ENCODE measurements at places on chromosomes 6 and 20.

GRCh38 chr20:768426-768978 is at the start of gene SLC52A3:
TSS of gene SLC52A3 (minus strand) at chr20:768500. CDS start at chr20:765774, 2,726 bp downstream.
- DNase-seq: no peak

GRCh38 chr6:13814938-13815575 is 700 bp upstream of the MCUR1 start:
- DNase-seq: no peak

DNA sequence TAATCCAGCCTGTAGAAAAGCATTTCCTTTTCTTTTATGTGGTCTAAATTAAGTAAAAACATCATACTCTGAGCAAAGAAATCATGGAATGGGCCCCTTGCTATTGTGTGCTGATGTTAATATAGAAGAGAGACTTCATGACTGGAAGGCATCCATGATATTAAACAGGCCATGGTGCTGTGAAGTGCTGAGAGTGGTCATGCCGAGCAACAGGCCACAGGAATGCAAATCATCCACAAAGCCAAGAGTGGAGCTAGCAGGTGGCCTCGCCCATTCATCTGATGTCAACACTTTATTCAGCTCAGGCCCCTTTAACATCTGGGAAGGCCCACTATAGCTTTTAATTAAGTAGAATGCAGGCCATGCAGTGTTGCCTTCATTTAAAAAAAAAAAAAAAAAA is 115.2 kb upstream of the HMGCLL1 start:
- DNase-seq: no peak

DNA sequence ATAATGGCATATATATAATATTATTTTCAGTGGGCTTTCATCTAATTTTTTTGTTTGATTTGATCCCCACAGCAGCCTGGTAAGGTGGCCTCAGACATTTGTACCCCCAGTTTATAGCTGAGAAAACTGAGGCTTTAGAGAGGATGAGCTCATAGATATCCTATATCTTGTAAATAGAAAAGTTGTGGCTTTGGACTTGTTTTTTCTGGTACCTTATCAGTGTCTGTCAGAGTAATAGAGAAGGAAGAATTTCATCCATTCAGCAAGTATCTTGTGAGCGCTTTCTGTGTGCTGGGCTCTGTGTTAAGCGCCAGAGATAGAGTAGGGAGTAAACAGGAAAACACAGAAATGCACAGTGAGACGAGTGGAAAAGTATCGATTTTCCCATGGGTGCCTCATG is 27.9 kb downstream of the TAF11 start:
- DNase-seq: no peak

- peak; percentile 4 for DNase-seq
These were observed 123.5 kb upstream of the IFNGR1 start for GRCh38 chr6:137342607-137343190.

DNA sequence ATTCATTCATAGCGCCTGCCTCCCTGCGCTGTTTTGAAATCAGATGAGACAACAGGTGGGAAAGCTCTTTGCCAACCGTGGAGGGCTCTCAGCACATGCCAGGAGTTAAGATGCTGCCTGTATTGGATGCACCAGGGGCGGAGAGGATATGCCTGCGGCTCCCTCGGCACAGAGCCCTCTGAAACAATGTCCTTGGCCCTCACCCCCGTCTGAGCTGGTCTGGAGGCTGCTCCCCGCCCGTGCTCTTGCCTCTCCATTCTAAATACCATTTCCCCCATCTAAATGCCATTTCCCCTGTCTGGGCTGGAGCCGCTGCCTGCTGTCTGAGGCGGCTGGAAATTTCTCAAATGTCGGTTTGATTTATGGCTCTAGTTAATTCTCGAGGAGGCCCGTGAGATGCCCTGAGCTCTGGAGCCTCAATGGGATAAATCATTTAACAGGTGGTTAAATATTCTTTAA is 50.8 kb upstream of the MLN start:
- no peak for DNase-seq

DNA sequence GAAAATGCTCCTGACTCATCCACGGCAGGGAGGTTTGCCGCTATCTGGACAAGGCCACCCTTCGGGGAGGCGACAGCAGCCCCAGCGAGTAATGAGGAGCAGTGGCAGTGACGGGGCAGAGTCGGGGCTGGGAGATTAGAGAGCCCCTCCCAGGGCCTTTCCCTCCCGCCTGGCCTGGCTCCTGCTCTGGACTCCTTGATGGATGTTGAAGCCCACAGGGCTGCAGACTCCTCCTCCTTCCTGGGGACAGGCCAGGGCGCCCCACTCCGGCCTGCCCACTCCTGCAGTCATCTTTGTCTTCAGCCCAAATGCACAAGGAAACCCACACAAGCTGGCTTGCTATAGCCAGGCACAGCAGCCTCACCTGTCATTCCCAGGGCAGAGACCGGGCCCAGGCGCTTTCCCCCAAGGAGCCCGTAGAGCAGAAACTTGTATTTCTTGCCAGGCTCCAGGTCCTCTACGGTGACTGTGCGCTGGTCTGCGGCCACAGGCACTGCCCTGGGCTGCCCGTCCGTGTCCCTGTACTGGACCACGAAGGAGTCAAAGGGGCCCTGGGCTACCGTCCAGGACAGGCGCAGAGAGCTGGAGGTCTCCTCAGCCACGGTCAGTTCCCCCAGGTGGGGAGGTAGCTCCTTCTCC is 7.7 kb downstream of the CYP21A2 start:
- DNase-seq: no peak

GRCh38 chr6:12228447-12229146 is 61.6 kb upstream of the EDN1 start:
- DNase-seq: no peak

GRCh38 chr20:16005021-16005914 is 568.0 kb downstream of the KIF16B start:
- DNase-seq: no peak

DNA sequence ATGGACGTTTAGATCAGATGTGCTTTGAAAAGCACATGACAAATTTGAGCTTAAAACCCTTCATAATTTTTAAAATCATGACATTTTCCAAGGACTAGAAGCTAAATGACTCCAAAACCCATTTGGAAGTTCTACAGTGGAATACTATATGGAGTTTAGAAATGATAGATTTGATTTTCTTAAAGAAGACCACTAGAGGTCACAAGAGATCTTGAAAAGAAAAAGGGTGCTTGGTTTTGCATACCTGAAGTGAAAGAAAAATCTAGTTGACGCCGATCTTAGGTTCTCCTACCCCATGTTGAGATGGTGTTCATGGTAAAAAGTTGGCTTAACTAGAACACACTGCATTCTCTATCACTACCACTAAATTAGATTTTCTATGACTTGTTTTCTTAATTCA is 31.5 kb downstream of the CFAP61 start:
- DNase-seq: peak; percentile 28

DNA sequence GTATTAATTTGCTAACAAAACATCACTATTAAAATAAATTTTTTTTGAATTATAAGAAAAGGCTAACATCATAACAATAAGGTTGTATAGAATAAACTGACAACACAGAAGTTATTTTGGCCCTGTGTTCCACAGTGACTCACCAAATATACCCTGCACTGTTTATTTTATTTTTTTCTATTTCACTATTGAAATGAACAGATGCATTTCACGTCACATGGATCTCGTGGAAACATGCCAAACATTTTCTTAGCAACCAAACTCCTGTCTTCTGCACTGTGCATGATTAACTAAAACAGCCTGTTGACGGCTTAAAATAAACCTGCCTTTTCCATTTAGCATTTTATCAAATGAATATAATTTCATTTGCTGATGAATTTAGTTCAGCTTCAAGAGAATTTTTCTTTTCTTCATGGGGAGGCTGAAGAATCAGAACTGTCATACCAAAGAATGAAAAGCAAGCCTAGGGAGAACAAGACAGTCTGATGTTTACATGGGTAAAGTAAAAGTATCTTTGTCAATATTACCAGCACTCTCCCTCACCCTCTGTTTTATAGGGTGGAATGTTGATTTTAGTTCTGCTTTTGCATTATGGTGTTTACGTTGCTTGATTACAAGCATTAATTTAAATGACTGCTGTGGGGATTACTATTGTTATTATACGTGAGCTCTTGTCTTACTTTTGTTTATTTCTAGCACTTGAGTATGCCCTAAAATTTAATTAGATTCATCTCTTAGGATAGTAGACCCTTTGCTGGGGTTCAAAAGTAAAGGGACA is 115.3 kb downstream of the LCA5 start:
- DNase-seq: no peak

GRCh38 chr6:125850361-125850760 is 59.6 kb downstream of the NCOA7 start:
- no peak for DNase-seq

- peak; percentile 10 for DNase-seq
These were observed at the start of gene RCAN2 for GRCh38 chr6:46491201-46491627. TSS of gene RCAN2 (minus strand) at chr6:46491449.

- DNase-seq: no peak
These were observed 104.9 kb downstream of the CENPW start for GRCh38 chr6:126444659-126445273.

- no peak for DNase-seq
These were observed 66.5 kb upstream of the TFB1M start for GRCh38 chr6:155380666-155381332.

DNA sequence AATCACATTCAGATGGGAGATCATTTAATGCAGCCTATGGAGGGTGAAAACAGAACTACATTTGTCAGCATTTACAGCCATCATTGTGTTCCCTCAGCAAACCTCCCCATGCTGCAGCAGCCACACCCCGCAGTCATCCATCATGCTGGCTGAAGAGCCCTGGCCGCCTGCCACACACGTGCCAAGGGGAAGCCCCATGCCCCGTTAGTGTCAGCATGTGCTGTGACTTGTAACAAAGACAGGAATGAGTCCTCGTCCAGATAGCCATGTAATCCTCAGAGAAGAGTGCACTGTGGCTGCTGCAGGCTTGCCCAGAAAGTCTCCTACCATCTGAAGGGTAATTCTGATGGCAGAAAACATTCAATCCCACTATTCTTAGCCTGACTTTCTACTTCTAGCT is 1097.8 kb downstream of the KIF16B start:
- DNase-seq: no peak

DNA sequence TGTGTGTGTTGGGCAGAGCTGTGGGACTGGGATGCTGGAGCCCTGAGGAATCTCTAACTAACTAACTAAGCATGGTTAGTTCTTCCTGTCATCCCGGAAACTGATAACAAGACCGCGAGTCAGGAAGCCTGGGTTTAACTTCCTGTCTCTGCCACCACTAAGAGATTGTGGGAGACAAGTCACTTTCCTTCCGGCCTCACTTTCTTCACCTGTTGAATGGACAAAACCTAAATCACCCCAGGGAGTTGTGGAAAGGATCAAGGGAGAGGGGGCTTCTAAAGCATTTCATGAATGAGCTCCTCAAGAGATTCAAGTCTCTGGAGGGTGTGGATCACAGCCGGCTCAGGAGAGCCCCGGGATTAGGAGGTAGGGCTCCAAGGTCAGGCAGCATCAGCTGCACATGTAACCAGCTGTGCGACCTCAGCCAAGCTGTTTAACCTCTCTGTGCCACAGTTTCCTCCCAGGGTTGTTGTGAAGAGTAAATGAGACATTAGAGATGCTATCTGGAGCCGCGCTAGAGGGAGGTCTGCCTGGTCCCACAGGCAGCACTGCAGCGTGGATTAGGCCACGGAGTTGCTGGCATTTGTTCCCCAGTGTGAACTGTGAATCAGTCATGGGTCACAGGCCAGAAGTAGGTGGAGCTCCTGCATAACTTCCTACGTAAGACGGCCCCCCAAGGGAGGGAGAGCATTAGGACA is 105.1 kb downstream of the TOX2 start:
- peak; percentile 77 for DNase-seq

DNA sequence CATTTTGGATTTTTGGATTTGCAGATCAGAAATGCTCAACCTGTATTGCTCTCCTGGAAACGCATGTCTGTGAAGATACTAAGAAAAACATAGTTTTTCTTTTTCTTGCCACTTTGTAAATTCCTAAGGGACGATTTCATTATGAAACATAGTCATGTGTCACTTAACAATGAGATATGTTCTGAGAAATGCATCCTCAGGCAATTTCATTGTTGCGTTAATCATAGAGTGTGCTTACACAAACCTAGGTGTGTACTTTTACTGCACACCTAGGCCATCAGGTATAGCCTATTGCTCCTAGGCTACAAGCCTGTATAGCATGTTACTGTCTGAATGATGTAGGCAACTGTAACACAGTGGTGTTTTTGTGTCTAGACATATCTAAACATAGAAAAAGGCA is 13.4 kb upstream of the THEMIS start:
- no peak for DNase-seq

DNA sequence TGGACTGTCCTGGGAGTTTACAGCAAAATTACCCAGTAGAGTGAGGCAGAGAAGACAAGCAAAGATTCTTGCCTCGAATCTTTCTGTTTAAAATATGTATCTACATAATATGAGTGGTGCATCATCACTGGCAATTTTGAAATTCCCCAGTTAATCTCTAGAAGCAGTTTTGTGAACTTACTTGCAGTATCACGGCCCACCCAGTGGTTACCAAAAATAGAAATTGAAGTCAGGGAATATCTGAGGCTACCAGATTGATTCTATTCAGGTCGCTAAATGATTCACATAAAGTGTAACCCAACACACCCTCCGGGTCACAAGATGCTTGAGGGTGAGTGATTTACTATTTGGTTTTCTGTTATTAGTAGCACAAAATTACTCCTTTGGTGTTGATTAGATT is 111.9 kb downstream of the PPP1R14C start:
- DNase-seq: peak; percentile 48

DNA sequence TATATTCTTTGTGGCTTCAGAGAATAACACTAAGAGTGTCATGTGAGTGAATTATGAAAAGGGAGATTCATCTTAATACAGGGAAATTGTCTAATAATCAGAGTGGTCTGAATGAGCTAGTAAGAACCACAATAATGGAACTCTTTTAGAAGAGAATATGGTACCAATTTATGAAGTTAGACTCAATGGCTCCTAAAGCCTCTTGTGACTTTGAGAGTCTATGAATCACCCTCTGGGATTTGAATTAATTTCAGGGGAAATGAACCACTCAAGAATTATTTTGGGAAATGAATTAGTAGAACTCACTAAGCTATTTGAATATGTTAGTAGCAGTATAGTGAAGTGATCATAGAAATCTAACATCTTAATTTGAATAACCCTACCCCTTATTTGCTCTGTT is 14.3 kb downstream of the PCMT1 start:
- no peak for DNase-seq

- DNase-seq: peak; percentile 83
These were observed 25.6 kb upstream of the HLA-DQB1 start for GRCh38 chr6:32692019-32692418.

- no peak for DNase-seq
These were observed 17.4 kb downstream of the PIGT start for GRCh38 chr20:45433316-45433715.

- no peak for DNase-seq
These were observed 8.5 kb upstream of the SPAG4 start for GRCh38 chr20:35607003-35607735.

DNA sequence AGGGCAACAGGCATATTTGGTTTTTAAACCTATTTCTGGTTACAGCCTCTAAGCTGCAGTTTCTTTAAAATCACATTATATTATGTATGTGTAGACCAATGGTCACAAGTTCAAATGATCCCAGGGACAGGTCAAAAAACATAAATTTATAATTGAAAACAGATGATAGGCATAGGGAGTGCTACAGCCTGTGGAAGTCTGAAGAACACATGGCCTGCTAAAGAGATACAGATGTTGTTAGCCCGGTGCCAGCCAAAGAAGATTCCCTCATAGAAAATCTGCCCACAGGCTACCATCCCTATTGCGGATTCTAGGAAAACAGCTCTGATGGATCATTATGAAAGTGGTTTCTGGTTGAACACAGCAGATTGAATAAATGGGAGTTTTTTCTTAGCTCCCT is 65.3 kb downstream of the NRSN1 start:
- no peak for DNase-seq

- DNase-seq: no peak
These were observed 200.5 kb upstream of the ARG1 start for GRCh38 chr6:131372535-131372934.

GRCh38 chr6:64665137-64665536 is 1029.5 kb downstream of the PHF3 start:
- DNase-seq: no peak
